ENCODE measurements at places on chromosomes 3 and 15.

GRCh38 chr15:57635300-57635909 is 43.7 kb downstream of the MYZAP start:
- no peak for DNase-seq

DNA sequence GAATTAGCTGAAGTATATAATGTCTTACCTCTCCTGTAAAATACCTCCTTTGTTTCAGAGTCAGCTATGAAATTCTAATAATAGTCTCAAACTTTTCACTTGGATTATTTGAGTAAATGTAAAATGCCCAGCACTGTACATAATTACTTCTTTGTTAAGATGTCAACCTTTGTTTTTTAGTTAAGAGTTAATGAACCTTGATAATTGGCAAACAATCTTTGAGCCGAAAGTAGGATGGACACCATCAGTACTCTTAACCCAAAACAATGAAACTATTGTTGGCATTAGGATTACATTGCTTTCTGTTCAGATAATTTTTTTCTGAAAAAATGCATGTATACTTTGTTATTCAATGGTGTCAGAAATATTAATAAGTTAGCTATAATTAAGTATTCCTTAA is 3.0 kb upstream of the NECTIN3 start:
- DNase-seq: no peak

DNA sequence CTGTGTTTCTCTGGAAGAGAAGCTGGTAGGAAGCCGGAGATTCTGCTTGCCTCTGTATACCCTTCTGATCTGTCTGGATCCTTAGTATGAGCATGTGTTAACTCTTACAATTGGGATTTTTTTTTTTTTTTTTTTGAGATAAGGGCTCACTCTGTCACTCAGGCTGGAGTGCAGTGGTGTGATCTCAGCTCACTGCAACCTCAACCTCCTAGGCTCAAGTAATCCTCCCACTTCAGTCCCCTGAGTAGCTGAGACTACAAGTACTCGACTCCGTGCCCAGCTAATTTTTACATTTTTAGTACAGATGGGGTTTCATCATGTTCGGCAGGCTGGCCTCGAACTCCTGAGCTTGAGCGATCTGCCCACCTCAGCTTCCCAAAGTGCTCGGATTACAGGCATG is 44.5 kb downstream of the RPN1 start:
- DNase-seq: no peak

DNA sequence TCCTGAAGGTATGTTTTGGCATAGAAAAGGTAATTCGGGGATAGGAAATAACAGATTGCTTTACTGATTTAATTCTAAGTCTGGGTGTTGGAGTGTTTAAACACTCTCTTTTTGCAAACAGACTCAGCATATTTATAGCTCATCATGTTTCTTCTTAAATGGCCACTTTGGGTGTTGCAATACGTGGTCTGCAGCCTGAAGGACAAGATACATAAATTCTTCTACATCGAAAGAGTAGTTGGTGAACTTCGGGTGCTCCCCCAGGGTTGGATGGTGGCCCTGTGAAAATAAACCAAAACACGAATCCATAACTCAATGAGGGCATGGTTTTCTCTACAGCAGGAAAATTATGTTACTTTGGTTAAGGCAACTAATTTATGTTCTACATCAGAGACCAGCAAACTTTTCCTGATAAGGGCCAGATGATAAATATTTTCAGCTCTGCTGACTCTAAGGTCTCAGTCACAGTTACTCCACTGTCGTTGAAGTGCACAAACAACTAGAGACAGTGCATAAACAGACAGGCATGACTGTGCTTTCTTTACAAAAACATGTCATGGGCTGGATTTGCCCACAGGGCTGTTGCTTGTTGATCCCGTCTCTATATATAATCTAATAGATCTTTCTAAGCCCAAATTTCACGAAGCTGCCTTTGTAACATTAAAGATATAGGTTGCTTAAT is 35.9 kb downstream of the EOGT start:
- no peak for DNase-seq

DNA sequence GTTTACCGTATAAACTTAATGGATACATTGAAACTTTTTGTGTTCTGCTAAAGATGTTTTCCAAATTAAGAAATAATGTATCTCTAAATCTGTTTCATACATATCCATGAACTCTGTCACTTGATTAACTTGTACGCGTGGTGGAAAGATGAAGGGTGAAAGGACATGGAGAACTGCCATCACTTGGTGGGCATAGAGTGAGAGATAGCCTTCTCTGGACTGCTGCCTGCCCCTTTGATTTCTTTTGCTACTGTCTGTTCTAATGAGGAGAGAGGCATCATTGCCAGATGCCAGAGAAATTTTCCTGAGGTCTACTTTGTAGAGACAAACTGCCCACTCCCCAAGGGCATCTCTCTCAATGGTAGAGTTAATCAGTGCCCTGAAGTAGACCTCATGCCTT is 120.5 kb downstream of the SLMAP start:
- no peak for DNase-seq

GRCh38 chr3:72485641-72486040 is 362.6 kb downstream of the SHQ1 start:
- DNase-seq: no peak

GRCh38 chr3:29802057-29802456 is 521.2 kb downstream of the RBMS3 start:
- DNase-seq: no peak

DNA sequence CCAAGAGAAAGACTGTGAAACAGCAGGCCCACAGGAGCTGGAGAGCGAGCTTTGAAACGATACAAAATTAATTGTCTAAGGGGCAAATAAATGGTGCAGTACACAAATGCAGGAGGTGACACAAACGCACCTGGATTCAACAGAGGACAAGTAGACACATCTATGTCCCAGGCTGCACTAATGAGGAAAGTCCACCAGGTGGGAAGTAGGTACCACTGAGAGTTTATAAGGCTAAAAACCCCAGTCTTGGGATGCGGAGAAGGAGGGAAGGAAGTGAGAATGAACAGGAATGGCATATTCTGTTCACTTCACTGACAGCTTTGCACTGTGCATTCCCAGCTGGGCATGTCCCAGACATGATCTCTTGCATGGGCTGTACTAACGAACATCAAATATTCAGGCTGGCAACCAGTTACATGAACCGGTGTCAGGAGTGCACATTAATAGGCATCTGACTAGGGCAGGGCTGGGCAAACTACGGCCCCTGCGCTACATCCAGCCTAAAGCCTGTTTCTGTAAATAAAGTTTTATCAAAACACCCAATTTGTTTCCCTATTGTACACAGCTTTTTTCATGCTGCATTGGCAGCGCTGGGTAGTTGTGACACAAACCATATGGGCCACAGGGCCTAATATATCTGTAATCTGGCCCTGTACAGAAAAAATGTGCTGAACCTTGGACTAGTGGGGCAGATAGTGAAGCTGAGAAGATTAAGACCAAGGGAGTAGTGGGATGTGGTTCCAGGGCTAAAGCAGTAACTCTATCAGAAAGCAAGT is 107.0 kb downstream of the IGF2BP2 start:
- DNase-seq: no peak

- DNase-seq: no peak
Measured at GRCh38 chr3:14988988-14989394, 41.6 kb downstream of the NR2C2 start.

DNA sequence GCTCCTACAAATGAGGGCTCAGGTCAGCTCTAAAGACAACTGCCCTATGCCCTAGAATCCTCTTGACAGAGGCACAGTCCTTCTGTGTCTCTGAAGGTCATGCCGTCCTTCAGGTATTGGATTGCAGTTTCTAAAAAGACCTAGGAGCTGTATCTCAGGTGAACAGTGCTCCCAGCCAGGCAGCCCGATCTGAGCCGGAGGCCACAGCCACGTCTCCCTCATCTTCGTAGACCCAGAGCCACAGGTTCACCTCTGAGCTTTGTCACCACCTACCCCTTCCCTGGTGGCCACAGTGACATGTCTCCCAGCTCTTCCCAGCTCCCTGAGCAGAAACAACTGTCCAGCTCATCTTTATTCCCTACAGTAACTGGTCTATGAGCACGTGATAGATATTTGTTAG is 228.0 kb downstream of the VPS13C start:
- DNase-seq: no peak

DNA sequence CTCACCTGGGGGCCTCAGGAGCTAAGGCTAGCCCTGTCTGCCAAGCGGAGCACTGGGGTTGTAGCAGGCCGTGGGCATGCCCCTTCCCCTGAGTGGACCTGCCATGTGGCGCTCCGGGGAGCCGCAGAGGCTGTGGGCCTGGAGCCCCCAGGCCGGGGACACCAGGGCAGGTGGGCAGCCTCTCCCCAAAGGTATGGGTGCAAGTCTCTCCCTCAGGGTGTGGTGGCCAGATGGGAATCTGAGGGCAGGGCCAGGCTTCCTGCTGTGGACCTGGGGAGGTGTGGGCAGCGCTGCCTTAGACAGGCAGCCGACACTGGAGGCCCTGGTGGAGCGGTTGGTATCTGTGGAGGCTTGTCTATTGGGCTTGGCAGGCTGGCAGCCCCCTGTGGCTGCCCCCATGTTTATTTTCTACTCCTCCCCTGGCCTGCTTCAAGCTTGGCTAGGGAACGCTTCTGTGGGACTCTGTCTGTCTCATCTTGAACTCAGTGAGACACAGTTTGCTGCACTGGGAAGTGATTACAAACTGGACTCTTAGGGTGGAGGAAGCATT is 5.9 kb downstream of the ACVR2B start:
- DNase-seq: no peak

- DNase-seq: no peak
Measured at GRCh38 chr3:30464381-30464780, 142.0 kb upstream of the TGFBR2 start.

GRCh38 chr3:105836533-105836932 is 32.3 kb downstream of the CBLB start:
- DNase-seq: no peak

DNA sequence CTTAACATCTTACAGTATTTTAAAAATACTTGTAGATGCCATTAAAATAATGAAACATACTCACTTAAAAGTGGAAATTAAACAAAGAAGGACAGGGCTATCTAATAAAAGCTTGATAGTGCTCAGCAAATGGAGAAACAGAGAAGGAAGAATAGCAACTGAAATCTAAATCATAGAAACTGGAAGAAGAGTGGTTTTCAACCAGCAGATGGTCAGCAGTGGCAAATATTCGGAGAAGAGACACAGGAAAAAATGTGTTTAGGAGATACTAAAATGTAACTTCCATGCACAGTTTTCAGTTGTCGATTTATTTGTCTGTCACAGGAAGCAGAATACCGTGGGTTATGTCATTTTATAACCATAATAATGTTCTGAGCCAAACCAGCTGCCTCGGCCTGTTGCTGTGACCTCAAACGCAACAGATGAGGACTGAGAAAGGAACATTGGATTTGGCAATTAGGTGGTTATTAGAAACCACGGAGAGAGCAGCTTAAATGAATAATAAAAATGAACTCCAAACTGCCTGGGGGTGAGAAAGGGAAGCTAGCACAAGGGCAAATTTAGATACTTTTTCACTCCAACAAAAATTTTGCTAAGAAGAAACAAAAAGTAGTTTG is 246.6 kb upstream of the KCNMB2 start:
- no peak for DNase-seq

- no peak for DNase-seq
Measured at GRCh38 chr3:117454254-117454653, 744.7 kb downstream of the TUSC7 start.

- DNase-seq: no peak
Measured at GRCh38 chr15:35533130-35534110, 12.5 kb downstream of the DPH6 start.

DNA sequence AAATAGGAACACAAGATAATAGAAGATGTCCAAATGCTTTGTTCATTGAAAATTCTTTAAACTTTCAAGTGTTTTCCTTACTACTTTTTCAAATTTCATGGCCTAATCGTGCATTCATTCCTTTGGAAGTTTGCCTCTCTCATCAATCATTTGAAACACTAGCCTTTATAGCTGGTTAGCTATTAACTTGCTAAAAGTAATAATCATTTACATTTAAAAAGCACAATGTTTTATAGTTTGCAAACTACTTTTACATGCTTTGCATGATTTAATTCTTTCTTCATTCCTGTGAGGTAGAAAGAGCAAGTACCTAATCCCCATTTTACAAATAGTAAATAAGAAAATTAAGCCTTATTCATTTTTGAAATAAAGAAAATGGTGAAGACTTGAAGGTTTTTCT is 137.4 kb upstream of the SLC7A14 start:
- DNase-seq: no peak

DNA sequence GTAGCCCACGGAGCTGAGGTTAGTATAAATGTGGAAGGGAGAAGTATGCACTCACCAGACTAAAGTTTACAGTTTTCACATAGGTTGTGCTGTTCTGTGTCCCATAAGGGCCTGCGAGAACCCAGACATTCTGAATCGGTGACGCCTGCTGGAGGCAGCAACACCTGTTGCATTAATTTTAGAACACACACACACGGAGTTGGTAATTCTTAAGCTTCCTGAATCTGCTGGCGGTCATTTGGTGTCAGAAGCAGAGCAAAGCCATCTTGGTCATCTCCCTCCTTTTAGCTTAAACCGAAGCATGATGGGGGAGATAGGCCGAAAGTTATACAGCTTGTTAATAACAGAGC is 41.1 kb upstream of the AP3B2 start:
- DNase-seq: no peak

DNA sequence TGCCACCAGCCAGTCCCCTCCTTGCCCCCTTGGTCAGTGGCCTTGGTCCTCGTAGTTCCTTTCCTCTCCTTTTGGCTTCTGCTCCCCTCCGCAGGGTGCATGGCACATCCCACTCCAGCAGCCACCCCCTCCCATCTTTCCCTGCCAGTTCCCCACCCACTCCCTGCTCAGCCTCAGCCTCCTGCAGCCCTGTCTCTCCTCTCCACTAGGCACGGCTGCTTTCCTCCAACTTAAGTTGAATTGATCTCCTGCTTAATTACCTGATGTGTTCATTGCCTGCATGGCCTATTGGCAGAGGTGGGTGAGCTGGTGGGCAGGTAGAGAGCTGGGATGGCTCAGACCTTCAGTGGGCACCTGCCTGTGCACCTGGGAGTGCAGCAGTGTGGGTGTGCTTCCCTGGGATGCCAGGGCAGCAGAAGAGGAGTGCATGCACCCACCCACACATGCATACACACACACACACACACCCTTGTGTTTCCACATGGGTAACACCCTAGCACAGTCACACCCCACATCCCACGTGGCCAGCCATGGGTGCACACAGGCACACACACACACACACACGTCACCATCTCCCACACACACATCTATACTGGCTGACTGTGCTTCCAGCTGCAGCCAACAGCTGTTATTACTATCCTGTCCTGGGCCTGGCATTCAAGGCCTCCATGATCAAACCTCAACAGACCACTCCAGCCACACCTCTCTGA is 30.9 kb downstream of the C3orf18 start:
- no peak for DNase-seq

DNA sequence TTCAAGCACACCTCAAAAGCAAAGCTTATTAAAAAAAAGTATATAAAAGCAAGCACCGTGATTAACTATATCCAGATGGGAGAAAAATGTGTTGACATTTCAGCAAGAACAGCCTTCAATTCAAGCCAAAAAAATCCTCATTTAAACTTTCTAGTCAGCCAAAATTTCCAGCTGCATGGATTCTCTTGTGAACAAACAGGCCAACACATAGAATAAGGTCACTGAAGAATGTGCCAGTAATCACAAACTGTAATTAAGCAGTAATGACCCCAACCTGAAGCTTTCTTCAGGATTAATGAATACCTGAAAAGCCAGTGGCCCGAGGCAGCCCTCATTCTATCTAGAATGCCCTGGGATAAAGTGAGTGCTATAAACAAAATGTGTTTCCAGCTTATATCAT is 130.7 kb upstream of the KCNMB2 start:
- no peak for DNase-seq

GRCh38 chr3:69948246-69948862 is 51.2 kb upstream of the SAMMSON start:
- no peak for DNase-seq
